ENCODE measurements at places on chromosomes 1 and 21. TPM values are rescaled to one million over a fixed set of nuclear protein-coding genes. Genes with fewer than 3 reads are reported as not detected.

DMBX1 gene
- not detected for polyA plus RNA-seq

KCNE2 gene
- 0.18 TPM for polyA plus RNA-seq

CFH gene
- polyA plus RNA-seq: 127 TPM

IL22RA1 gene
- polyA plus RNA-seq: 0.29 TPM

FCRLB gene
- 0.61 TPM for polyA plus RNA-seq

CIART gene
- polyA plus RNA-seq: 14.1 TPM

CFAP74 gene
- 0.11 TPM for polyA plus RNA-seq

OR6K3 gene
- polyA plus RNA-seq: not detected

CD5L gene
- 0.29 TPM for polyA plus RNA-seq

TTLL10 gene
- 0.09 TPM for polyA plus RNA-seq

PLA2G4A gene
- 3.2 TPM for polyA plus RNA-seq

ACKR1 gene
- polyA plus RNA-seq: 13.1 TPM

LIN28A gene
- not detected for polyA plus RNA-seq

PCSK9 gene
- 0.05 TPM for polyA plus RNA-seq

OR2T29 gene
- not detected for polyA plus RNA-seq

FMO1 gene
- polyA plus RNA-seq: 0.61 TPM

PDC gene
- polyA plus RNA-seq: not detected

B3GALT5 gene
- polyA plus RNA-seq: 0.16 TPM

UBE2Q1 gene
- 32.4 TPM for polyA plus RNA-seq

GIPC2 gene
- 1.5 TPM for polyA plus RNA-seq

HRNR gene
- 0.02 TPM for polyA plus RNA-seq

FCRL1 gene
- not detected for polyA plus RNA-seq

Measured in right cardiac atrium (tissue), 5 donors.